T follicular helper cell (primary cell): ENCODE measurements at places on chromosomes 5 and 9.

GRCh38 chr5:159658266-159658925 is 257.9 kb upstream of the ADRA1B start:
- DNase-seq: no peak

GRCh38 chr5:71894091-71894490 is 175.0 kb downstream of the CARTPT start:
- no peak for DNase-seq

GRCh38 chr9:136711751-136712689 is at the start of gene DIPK1B:
Gene DIPK1B, plus strand, starts transcription at chr9:136712572. Its CDS starts 94 bp downstream, at chr9:136712666.
- DNase-seq: no peak

DNA sequence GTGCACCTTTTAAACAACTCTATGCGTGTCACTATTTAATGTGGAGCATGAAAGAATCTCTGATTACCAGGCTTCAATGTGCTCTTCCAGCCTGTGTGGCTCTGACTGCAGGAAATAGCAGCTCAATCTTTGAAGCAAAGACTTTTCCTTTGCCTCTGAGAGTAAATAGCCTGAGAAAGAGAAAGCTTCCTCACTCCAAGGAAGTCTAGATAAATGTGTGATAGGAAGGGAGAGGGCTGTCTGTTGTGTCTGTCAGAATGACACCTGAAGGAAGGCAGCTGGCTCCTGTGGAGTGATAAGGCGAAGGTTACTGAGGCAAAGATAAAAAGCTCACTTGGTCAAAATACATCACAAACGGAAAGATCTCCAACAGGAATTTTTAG is 205.3 kb upstream of the HAPLN1 start:
- no peak for DNase-seq

- DNase-seq: no peak
Measured at GRCh38 chr9:7094576-7094975, 336.8 kb downstream of the KDM4C start.

DNA sequence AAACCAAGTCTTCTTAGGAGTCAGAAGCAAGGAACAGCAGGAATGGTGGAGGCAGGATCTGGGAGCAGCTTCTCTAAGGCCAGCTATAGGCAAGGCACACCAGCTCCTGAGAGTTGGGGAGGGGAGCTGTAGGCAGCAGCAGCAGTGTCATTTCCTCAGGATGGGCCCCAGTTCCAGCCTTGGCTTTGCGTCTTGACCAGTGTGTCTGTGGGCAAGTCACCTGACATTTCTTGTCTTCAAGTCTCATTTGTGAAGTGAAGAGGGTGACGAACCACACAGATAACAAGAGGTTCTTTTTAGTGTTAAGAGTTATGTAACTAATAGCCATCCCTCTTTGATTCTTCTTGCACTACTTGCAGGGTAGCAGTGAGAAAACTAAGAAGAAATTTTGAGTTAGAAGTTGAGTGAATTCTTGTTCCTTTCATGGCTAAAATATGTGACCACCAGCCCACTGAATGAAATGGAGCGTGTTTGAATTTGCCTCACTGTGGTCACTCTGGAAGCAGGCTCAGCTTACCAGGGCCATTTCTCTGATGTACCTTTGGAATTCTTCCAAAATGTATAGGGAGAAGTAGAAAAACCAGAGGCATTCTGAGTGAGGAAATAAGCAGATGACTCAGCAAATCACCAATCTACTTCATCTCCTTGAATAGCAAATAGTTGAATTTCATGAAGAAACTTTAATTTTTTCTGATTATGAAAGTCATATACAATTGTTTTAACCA is 42.4 kb downstream of the RHOBTB3 start:
- DNase-seq: no peak

DNA sequence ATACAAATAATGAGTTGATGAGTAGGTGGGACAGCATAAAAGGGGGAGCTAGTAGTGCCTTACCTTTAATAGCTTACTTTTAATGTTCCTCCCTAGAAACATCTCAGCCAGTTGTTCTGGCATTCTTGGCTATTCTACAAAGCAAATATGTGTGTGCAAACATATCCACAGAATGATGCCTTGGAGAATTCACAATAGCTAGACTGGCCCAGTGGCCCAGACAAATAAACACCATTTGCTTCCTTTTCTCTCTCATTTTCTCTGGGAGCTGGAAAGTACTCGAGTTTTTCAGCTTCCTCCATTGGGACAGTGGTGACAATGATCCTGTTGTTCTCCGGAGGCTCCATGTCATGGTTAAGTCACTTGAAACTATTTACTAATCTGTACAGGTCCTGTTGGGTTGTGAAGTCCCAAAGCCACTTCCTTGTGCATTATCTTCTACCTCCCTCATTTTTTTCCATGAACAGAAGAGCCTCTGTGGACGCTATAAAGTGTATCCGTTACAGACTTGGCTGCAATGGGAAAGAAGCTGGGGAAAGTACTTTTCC is 122.9 kb downstream of the DMAC1 start:
- no peak for DNase-seq

- no peak for DNase-seq
Measured at GRCh38 chr5:64958757-64959391, 190.1 kb downstream of the CWC27 start.

- DNase-seq: no peak
Measured at GRCh38 chr5:24188216-24188925, 456.4 kb downstream of the CDH10 start.

DNA sequence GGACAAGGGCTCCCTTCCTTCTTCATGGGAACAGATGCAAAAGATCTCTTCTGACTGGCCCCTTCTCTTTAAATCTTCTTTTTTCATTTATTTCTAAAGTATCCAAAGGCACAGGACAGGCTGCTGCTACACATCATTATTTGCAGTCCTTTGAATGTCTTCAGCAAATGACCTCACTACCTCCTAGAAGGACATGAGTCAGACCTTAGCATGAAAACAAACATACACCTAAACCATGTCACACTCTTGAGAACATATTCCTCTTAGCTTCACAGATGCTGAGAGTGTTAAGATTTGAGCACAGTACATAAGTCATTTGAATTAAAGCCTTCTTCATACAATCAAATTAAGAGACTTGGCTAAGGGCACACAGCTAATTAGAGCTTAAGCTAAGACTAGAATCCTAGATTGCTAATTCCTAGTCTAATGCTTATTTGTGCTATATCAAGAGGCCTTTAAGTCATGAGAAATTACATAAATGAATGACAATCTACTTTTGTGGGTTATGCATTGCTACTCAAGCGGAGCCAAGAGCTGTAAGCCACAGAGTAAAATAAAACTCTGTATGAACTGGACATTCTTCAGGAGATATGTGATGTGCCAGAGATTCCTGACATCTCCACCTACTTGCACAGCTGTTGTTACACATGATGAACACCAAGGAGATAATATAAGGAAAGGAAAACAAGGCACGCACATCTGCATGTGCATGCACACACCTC is 109.1 kb upstream of the PTGER4 start:
- DNase-seq: no peak

DNA sequence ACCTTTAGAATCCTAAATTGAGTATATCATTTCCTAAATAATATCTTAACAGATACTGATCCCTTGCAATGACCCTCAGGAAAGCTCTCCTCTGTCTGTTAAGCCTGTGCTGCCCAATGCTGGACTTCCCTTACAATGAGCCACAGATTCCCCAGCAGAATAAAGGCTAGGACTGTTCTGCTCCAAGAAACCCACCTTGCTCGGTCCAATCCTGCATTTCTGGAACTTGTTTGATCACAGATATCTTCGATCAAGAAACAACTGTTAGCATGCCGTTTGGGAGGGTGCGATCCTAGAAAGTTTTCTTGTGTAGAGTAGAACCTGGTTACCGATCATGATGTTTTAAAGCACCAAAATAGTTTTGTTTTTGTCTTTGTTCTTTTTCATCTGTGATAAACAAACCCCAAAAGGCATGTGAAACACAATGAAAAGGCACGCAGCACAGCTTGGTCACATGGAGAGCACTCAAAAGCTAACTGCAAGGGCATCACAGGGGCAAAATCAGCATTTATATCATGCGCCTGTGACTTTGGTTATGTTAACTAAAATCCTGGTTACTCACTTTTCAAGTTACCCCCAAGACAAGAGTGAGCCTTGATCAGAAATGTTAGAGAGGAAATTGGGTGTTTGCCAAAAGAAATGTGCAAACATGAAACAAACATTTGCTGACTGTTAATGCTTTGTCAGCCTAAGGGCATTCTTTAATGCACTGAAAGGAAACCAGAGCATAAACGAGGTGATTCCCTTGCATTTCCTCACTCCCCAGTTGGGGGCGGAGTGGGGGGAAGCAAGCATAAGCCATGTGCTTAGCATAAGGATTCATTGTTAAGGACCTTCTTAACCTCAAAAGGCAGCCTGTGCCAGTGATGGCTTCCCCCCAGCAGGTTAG is 61.9 kb upstream of the ADAMTS16 start:
- no peak for DNase-seq

DNA sequence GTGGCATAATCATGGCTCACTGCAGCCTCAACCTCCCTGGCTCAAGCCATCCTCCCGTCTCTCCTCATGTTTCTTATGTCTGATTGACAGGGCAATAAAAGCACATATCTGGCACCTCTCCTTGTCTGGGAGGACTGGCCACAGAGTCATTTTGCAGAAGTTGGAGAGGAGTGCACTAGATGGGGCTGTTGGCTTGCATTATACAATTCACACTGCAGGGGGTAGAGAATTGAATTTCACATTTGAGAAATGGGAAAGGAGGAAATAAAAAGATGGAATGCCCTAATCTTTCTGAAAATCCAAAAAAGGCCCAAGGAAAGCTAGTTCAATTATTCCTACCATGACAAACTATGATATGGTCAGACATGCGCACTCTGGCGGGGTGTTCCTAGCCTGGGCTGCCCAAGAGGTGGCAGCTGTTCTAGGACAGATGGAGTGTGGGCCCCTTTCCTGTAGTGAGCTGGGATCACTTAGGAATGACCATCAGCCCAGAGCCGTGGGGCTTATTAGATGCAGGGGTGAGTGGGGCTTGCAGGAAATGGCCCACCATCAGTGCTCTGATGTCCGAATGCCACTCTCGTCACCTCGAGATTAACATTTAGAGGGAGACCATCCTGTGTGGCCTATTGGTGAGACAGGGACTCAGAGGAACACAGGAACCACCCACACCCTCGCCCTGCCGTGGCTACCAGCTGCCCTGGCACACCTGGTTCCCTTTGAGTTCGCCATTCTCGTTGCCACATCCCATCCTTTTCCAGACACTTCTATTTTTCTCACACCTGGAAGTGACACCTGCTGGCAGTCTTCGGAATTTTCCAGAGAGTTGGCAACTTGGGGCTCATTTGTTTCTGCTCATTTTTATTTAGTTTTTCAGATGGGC is 21.8 kb upstream of the ANKRD18A start:
- no peak for DNase-seq

GRCh38 chr5:6482735-6483134 is 34.1 kb downstream of the UBE2QL1 start:
- DNase-seq: no peak

GRCh38 chr5:13640270-13640669 is 304.2 kb downstream of the DNAH5 start:
- DNase-seq: no peak

DNA sequence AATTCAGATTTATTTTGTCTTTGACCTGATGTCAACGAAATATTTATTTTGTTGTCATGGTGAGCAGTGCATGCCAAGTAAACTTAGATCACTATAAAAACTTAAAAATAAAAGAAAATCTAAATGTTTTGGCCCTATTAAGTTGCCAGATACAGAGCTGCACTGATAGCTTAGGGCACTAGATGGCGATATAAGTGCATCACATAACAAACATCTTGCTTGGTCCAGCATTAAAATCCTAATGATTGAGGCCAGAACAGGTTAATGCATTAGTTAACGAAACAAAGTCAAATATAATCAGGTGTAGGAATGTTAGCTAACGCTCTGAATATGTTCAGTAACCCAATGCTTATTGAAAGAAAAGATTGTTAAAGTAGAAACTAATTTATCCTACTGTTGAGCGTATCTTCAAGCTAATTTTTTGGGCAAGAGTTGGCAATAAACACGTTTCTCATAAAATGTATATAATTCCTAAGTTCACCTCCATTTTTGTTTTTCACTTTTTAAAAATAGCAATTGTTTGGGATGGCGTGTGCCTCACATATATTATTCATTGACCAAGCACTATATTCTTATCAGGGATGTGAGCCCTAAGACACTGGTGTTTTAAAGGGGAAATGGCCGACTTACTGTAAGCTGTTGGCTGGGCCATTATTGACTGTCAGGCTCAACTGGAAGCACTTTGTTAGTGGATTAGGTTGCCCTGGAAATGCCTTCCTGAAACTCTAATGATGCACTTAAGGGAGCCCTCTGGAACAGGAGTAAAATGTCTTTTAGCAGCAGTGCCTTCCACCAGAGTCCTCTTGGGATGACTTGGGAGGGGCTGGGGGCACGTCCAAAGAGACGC is 33.3 kb downstream of the KCTD16 start:
- peak; percentile 9 for DNase-seq

- DNase-seq: no peak
Measured at GRCh38 chr5:133332439-133333024, 279.8 kb downstream of the FSTL4 start.

- no peak for DNase-seq
Measured at GRCh38 chr5:107090506-107090905, 580.2 kb downstream of the EFNA5 start.

DNA sequence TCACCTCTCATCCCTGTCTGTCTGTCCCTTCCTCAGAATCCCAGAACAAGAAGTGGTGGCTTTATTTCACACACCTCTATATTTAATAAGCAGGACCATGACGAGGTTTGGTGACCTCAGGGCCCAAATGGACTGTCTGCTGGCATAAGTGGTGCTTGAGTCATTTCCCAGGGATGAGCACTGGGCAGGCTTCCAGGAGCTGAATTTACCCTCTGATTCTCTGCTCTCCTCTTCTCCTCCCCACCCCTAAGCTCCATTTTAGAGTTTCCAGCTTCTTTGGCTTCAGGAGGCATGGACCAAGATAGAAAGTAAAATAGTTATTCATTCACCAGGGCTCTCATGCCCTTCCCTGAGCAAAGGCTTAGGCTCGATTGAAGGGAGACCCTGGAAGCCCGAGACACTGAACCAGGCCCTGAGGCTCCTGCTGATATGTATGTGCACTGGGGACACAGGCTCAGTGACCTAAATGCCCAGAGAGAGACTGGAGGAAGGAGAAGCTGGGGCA is 69.1 kb downstream of the PPARGC1B start:
- DNase-seq: no peak

DNA sequence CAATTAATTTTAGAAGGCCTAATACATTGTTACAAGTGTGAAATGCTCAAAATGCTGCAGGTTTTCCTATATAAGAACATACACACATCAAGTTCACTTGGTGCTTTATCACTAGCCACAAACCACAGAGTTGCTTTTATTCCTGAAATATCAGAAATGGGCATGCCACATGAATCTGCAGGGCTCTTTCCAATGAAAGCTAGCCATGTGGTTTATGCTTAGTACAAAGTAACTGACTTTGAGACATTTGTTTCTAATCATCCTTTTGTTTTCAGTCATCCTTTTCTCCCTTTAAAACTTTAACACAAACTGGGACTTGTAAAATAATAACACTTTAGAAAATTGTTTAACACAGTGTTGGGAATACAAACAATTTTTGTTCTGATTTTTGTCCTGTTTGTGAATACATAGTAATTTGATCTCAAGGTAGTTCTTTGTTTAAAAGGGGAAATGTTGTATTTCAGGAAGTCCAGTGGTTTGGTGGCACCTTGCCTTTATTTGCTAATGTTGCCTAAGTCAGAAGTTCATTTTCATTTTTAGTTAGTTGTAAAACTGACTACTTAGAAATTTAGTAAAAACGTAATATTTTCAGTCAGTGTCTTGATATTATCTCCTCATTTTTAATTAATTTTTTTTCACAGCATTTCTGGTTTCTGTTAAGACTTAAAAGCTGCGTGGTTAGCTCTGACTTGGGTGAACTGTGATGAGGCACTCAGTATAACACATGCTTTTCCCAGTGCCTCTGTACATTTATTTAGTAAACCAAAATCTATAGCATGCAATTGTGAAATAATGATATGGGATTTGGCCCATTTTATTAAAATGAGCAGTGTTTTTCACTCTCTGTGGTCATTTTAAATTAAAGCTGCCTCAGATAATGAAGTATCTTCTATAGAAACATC is 18.6 kb downstream of the PRDM6 start:
- no peak for DNase-seq
